ENCODE measurements at places on chromosomes 13 and 19. TPM values are rescaled to one million over a fixed set of nuclear protein-coding genes. Genes with fewer than 3 reads are reported as not detected.

The ZNF285 gene
- total RNA-seq, result not detected

The IZUMO4 gene
- total RNA-seq, result 6.1 TPM

The SEMA6B gene
- total RNA-seq, result 58.4 TPM

The PRR20A gene
- total RNA-seq, result not detected
